ENCODE measurements at places on chromosomes 13 and 19. TPM values are rescaled to one million over a fixed set of nuclear protein-coding genes. Genes with fewer than 3 reads are reported as not detected.

The SIGLEC6 gene
- total RNA-seq, result 1.6 TPM

The RNF225 gene
- not detected for total RNA-seq

The AP1M2 gene
- not detected for total RNA-seq

The FAM83E gene
- not detected for total RNA-seq

- no peak for DNase-seq
Observed at GRCh38 chr13:46640843-46641242, 87.9 kb downstream of the LRCH1 start.

- DNase-seq, result no peak
Observed at GRCh38 chr13:49679246-49679645, 12.0 kb downstream of the EBPL start.

GRCh38 chr19:56525214-56525860 is 13.4 kb upstream of the ZFP28 start:
- no peak for DNase-seq

GRCh38 chr19:42465827-42466280 is 23.1 kb upstream of the CXCL17 start:
- DNase-seq, result no peak

GRCh38 chr19:14300303-14300702 is 80.9 kb upstream of the ADGRE5 start:
- DNase-seq, result no peak

DNA sequence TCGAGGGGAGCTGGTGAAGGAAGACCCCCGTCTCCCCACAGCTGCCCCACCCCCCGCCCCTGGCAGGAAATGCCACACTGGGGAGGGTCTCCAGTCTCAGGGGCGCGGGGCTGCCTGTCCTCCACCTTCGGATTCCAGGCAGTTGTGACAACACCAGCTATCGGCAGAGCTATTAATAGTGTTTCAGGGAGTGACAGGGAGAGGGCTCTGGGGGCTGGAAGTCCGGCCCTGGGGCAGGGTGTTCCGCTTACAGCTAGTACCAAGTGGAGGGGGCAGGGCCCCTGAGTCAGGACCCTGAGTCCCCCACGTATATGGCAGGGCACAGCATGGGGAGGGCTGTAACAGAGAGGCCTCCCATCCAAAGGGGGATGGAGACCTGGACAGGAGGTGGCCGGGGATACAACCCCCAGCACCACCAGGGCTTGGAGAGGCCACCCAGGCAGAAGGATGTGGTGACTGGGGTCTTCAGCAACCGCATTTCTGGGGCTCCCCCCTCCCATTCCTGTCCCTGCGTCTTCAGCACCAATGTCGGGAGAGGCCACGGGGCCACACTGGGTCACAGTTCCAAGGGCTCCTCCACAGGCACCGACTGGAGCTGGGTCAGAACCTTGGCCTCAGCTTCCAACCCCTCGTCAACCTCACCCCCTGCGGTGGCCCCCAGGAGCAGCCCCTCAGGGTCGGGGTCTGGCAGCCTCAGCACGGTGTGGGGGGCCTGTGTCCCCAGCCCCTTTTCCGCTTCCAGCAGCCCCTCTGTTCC is 3.9 kb downstream of the SIX5 start:
- DNase-seq, result no peak

DNA sequence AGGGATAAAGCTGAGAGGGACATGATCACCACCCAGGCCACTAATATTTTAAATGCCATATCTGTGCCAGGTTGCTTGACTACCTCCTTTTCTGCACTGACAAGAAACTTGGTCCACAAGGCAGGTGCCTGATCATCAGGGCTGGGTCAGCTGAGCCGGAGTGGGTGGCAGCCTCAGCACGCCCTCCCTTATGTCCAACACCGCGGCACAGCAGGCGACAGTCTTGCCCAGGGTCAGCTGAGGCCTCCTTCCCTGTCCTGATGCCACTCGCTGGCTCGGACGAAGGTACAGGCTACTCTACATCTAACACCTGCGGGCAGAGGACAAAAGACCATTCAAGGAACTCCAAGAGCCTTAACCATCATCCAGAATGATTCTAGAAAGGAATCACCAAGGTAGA is 16.9 kb downstream of the ZC3H4 start:
- DNase-seq, result no peak

GRCh38 chr19:3142781-3143337 is 7.0 kb downstream of the GNA15 start:
- no peak for DNase-seq

DNA sequence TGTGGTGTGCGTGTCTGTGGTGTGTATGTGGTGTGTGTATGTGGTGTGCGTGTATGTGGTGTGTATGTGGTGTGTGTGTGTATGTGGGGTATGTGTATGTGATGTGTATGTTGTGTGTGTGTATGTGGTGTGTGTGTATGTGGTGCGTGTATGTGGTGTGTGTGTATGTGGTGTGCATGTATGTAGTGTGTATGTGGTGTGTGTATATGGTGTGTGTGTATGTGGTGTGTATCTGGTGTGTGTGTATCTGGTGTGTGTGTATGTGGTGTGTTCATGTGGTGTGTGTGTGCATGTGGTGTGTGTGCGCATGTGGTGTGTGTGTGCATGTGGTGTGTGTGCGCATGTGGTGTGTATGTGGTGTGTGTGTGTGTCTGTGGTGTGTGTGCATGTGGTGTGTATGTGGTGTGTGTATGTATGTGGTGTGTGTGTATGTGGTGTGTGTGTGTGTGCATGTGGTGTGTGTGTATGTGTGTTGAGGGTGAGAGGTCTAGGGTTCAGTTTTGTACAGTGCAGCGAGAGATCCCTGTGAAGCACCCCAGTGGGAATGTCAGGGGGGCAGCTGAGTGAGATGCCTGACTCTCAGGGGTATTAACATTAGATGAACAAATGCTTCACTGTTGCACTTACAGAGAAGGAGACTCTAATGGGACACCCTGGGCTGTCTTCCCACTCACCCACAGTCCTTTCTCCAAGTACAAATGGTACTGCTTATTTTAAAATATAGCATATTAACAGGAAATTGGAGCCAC is 61.3 kb upstream of the MEDAG start:
- no peak for DNase-seq

DNA sequence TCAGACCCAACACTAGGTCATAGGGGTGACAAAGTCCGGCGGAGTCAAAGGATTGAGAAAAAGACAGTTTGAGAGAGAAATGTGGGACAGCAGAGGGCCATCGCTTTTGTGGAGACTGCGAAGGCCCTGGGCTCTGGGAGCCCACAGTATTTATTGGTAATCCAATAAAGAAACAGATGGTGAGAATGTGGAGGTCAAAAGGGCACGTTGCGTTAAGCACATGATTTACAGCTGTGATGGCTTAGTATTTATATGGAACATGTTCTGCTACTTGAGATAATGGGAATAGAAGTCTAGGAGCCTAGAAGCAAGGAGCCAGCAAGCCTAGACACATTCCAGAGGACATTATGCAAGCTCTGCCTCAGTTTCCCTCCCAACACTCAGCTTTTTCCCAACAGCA is 2521.1 kb downstream of the PCDH9 start:
- no peak for DNase-seq

All from posterior vena cava (tissue), 2 donors.